ENCODE measurements at places on chromosomes 7 and 10. TPM values are rescaled to one million over a fixed set of nuclear protein-coding genes. Genes with fewer than 3 reads are reported as not detected.

- DNase-seq, result no peak
These were observed 79.9 kb downstream of the FZD1 start for GRCh38 chr7:91343996-91344629.

DNA sequence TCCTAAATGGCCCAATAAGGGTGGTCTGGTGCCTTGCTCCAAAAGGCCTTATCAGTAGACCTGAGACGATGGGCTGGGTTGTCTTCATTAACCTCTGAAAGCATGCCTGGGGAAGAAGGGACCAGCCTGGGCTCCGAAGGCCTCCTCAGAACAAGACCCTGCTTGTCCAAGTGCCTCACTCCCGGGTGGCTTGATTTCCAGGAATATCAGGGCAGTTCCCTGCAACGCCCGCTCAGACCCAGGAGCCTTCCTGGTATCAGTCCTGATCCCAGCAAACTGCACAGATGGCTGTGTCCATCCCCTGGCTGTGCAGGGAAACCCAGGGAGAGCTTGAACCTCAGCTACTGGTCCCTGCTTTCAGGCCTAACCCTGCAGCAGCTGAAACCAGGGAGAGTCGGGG is 49.9 kb upstream of the CUX1 start:
- DNase-seq, result no peak

DNA sequence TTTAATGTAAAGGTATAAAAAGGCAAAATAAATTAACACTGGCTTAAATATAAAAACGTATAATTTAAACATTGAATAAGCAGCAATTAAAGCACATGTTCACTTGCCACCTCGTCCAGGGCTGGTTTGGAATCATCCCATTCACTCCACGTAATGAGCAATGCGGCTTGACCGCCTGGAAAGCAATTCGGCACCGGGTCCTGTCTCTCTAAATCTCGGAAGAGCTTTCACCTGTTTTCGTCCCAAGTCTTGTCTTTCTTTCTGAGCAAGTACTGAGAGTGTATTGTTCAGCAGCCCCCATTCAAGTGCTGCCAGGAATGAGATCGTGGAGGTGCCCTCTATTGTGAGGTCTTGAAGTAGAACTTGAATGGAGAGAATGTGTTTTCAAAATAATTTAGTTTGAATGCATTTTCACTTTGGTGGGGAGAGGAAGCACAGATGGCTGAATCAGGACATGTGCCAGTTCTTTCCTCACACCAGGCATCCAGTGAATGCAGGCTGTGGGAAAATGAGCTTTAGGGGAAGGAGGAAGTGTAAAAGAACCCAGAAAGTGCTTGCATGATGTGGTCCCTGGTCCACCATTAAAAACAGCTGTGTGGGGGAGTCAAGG is 515.2 kb downstream of the REEP3 start:
- no peak for DNase-seq

DNA sequence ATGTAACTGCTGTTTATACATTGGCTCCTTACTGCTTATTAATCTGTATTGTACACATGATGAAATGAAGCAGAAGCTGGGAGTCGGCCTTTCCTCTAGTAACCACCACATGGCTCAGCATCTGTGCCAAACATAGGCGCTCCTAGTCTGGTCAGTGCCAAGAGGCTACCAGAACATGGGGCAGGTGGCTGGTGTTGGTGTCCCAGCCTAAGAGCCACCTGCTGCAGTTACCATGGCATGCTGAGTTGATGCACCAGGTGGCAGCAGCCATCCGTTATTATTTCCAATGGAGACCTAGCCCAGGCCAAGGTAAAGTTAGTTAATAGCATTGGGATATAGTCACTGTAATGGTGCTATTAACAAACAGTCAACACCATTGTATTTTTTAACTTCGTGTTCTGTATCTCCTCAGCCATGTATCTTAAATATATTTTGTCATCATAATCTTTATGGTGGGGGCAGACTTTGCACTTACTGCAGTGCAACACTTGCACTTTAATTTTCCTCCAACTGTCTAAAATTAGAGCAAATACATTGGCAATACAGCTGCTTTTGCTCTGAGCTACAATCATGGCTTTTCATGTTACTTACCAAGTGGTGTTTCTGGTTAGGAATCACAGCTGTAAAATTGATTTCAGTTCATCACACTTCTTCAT is 33.1 kb downstream of the HBP1 start:
- no peak for DNase-seq

DNA sequence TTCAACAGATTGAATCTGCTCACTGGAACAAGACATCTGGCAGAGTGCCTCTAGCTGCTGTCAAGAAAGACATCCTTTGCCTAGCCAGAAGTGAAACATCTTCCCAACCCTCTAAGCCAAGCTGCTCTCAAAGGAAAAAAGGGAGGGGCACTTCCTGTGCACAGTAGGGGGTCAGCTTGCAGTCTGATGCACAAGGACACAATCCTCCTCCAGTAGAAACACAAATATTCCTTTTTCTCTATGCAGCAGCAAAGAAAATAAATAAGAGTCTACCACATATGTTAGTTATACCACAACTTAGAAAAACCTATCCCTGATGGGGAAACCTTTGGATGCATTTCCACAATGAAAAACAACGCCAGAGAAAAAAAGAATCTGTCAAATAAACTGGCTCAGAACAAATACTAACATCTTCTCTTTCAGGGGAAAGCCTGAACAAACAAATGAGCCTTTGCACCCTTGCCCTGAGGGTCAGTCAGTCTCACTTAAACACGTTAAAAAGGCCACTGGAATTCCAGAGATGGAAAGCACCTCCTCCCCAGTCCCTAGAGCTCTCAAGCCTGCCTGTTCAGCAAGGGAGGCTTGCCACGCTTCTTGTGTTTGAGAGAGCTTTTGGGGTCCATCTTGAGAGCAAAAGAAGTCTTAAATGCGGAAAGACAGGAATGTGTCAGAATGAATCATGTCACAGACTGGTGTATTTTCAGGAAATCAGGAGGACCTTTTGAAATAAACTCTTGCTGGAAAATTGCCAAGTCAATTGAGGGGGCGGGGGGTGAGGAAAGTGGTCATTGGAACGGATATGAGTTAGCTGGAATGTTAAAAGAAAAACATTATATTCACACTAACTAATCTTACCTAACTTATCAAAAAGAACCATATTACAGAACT is 7.5 kb downstream of the LAMB1 start:
- DNase-seq, result no peak

GRCh38 chr10:120897343-120897742 is 46.2 kb downstream of the WDR11 start:
- no peak for DNase-seq

DNA sequence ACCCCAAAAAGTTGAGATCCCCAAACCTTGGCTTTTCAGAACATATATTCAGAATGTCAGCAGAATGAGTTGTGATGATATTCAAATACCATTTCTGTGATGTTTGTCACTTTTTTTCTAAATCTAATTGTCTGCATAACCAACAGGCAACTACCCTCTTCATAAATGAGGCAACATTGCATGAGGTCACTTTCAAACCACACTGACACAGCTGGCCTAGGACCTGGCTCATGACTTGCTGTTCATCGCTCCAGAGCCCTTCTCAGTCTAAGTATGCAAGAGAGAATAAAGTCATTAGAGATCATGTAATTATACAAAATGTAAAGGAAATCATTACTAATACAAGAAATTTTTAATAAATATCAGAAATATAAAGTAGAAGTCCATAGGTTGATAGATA is 681.9 kb downstream of the GRM8 start:
- DNase-seq, result no peak

DNA sequence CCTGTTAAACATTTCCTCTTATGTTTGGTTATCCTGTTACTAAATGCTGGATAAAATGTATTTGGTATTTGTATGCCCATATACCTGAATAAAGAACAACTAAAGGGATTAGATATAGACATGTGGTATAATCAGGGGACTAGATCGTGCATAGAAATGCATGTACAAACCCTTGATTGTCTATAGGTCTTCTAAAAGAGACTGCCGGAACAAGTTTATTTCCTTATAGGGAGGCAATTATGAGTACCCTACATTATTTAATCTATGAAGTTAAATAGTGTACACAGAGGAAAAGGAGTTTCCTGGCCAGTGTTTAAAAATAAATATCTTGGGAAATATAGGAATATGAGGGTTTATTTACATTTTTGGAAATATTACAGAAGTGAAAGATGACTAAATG is 44.6 kb downstream of the CCSER2 start:
- no peak for DNase-seq

DNA sequence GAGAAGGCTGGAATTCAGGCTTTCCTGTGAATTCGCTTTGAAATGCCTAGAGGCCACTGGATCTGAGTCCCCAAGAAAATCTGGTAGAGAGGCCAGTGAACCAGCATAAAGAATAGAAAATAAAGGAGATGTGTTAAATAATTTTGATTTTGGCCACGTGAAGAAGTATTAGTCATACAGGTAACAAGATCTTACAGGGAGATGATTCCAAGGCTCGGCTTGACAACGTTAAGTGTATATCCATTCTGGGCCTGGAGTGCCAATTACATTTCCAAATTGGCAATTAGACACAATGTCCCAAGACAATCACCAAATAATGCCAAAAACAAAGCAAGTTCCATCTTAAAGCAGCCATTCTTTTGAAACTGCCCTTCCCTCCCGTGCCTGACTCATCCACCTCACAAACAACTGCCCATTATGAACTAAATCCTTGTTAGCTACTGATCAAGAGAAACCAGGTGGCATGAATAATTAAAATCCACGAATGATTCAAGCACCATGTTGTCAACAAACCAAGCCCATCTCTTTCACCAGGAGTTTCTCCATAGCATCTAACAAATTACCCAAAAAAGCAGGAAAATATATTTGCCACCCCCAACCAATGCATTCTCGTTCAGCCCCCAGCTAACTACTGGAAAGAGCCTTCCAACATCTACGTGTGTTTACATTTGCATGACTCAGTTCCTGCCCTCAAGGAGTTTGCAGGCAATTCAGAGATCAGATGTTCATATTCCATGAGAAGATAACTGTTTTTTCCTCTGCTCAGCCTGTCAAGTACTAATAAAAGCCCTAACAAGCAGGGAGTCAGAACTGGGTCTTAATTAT is 8.5 kb downstream of the KCNMA1 start:
- no peak for DNase-seq

GRCh38 chr10:88865281-88865876 is 13.7 kb upstream of the ANKRD22 start:
- no peak for DNase-seq

DNA sequence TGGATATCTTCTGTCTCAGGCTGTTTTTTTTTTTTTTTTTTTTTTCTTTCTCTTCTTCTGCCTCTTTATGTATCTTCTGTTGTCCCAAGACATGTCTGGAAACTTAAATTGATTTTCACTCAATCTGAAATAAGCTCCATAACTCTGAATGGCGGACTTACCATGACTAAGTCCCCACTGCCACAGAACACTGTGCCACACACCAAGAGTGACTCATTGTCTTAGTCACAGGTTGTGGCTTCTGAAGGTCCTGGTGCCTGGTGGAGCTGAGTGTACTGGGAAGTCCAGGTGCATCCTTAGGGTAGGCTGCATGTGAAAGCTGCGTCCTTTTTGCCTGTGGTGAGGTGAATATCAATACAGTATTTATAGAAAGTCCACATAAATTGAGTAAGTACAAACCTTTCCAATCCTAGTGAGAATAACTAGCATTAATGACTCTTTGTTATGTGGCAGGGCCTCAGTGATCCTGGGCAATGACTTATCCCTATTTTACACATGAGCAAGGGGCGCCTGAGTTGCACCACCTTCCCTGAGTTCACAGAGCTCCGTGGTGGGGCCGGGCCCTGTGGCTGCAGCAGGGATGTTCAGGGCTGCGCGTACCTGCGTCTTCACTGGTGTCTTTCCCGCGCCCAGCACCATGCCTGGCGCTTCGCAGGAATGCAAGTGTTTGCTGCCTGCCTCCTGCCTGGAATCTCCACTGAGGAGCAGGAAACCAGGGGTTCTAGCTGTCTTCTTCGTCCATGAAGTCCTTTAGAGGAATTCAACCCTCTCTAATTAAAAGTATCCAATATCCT is 4.3 kb downstream of the PFKP start:
- DNase-seq, result no peak

DNA sequence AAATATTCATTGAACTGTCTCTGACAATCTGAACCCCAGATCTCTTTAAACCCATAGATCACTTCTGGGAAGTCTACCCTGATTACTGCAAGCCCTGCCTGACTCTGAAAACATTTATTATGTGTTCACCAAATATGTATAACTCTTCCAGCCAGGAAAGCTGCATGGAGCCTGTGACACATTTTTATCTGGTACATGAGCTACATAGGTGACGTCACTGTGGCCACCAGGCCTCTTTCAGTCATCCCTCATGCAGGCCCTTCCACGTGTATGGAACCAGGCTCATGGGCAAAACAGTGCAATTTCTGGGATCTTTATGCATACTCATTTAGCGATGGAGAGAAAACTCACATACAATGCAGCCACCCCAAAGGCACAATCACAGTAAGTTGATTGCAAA is 133.9 kb upstream of the NUPR2 start:
- DNase-seq, result no peak

DNA sequence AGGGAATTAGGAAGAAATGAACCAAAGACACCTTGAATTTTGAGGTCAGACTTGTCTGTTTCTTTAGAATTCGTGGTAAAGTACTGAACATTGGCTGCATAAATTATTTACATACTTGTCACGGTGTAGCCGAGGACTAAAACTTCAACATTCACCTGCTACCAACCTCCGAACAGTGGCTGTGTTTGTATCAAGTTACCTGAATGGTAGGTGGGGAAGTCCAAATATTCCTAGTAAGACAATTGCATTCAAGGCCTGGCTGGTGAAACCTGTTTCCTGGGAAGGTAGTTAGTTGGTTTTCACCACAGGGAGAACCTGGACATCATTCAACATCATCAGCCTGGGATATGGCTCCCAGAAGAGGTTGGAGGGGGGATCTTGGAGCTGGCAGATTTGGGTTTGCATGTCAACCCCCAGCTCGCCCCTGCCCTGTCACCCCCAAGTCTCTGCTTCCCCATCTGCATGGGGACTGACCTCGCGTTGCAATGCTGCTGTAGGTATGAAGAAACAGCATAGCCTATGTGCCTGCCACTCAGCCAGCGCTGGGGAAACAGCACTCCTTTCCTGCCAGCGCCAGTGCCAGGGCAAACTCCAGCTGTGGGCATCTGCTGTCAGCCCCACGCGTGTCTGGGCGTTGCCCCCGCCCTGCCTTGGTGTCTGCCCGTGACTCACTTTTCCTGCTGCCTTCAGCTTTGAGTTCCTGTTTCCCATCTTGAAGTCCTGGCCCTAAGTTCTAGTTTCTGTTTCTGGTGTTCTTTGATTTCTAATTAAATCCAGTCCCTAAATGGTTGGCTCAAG is 12.7 kb upstream of the LARP4B start:
- DNase-seq, result no peak

- no peak for DNase-seq
These were observed 187.7 kb upstream of the HGF start for GRCh38 chr7:81957517-81957916.

GRCh38 chr7:155457544-155458110 is 302 bp upstream of the EN2 start:
- DNase-seq, result no peak

GRCh38 chr10:22379059-22379458 is 33.8 kb downstream of the SPAG6 start:
- no peak for DNase-seq

The FFAR4 gene
- total RNA-seq, result 0.33 TPM

The LRMDA gene
- total RNA-seq, result 17.1 TPM

The GATAD1 gene
- 51.5 TPM for total RNA-seq

The VPS50 gene
- 20.3 TPM for total RNA-seq

The AQP1 gene
- total RNA-seq, result 177 TPM

The TAS2R4 gene
- 2.0 TPM for total RNA-seq

The FIS1 gene
- 252 TPM for total RNA-seq

The CLRN3 gene
- 0.98 TPM for total RNA-seq

The LLCFC1 gene
- total RNA-seq, result not detected

The TWIST1 gene
- 7.2 TPM for total RNA-seq

The OR13A1 gene
- 0.15 TPM for total RNA-seq

The CCDC136 gene
- total RNA-seq, result 9.5 TPM

The ENTPD1 gene
- 18.4 TPM for total RNA-seq

The CD36 gene
- 2,026 TPM for total RNA-seq
